ENCODE measurements at places on chromosomes 11 and 22.

DNA sequence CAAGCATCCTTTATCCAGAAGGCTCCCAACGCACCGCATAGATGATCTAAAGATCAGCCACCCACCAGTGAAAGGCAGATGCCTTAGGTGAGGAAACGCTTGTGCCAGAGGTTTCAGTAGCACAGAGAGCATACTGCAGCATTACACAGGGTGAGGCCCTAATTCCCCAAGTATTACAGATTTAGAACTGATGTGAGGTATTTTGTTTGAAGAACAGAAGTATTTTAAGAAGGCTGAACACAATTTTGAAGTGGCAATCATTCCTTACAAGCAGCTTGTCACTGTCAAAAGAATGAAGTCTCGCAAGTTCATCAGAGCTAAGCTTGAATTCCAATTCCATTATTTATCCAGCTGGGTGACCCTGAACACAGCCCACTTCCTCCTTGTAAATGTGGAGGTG is 70.0 kb upstream of the FAT3 start:
- no peak for DNase-seq

GRCh38 chr22:50343541-50343935 is 411 bp downstream of the PPP6R2 start:
- no peak for DNase-seq

DNA sequence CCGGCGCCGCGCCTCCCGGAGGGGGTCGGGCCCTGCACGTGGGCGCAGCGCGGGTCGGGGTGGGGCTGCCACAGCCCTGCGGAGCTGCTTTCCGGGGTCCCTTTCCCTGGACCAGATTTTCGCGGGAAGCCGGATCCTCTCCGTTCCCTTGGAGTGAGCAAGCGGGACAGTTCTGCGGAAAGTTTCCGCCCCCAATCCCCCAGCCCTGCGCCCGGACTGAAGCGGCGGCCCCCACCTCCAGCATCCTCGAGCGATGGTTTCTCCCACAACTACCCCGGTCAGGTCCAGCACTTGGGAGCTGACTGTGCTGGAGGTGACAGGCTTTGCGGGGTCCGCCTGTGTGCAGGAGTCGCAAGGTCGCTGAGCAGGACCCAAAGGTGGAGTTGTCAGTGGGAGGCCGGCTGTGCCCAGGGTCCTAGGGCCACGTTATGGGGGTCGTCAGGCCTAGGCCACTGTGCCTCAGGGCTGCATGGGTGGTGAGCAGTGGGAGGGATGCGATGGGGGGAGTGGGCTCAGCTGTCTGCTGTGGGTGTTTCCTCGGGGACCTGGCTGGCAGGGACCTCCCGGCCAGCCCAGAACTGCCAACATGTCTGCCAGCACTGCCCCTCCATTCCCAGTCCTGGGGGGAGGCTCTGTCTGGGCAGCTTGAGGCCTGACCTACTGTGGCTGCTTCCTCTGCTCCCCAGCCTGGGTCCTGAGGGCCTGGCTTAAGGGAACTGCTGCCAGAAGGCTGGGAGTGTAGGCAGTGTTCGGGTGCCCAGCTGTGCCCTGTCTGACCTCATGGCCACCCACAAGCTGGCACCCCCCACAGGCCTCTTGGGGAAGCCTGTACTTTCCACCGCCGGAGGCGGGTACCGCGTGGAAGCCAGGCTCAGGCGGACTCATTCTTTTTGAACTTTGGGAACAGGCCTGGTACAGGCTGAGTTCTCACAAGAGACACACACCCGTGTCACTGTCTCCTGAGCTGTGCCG is 726 bp downstream of the ST3GAL4 start:
- DNase-seq, result no peak

DNA sequence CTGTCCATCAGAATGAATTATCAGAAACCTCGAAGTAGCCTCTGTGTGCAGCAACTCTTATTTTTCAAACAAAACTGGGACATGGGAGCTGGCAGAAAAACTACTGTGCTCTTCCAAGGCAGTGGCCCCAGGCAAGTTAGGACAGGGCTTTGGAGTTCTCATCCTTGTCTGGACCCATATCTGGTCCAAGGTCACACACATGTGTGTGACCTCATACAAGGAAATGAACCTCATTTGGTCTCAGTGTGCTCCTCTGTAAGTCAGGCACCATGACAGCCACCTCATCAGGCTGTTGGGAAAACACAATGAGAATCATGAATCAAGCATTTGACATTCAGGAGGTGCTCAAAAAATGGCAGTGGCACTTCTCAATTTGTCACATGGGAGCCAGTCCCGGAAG is 25.8 kb downstream of the LARGE1 start:
- no peak for DNase-seq

- no peak for DNase-seq
Measured at GRCh38 chr11:119571311-119571710, 148.3 kb upstream of the THY1 start.

DNA sequence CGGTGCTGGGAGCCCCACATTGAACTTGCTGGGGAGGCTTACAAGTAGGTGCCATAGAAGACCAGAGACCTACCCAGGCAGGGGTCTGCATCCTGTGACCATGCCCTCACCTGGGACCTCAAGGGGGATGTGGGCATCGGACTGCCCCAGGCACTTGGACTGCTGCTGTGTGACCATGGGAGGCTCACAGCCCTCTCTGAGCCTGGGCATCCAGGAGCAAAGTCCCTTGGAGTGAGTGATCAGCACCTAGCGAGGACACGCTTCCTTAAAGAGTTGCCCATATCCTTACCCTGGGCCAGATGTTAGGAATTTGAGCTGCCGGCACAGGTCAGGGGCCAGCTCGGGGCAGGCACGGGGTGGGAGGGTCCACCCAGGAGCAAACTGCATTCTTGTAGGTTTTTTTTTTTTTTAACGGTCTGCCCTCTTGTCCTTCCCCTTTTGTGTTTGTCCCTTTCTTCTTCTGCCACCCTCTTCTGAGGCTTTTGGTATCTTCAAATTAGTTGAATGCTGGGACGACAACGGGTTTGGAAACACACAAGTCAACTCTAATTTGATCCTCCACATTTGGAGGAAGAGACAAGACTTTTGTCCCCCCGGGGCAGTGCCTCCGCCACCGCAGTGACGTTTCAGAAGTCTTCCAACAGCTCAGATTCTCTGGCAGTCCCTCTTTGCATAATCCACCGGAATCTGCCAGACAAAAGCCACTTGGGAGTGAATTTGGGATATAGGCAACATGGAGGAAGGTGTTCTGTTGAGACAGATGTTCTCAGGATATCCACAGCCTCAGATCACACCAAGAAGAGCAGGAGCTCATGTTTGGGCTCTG is 46.1 kb upstream of the LINC01488 start:
- DNase-seq, result no peak

GRCh38 chr11:22516111-22516510 is 109.5 kb downstream of the FANCF start:
- no peak for DNase-seq

GRCh38 chr11:113518716-113519495 is 43.7 kb upstream of the DRD2 start:
- DNase-seq, result no peak

GRCh38 chr22:50216684-50217520 is 16.1 kb downstream of the SELENOO start:
- DNase-seq, result no peak

DNA sequence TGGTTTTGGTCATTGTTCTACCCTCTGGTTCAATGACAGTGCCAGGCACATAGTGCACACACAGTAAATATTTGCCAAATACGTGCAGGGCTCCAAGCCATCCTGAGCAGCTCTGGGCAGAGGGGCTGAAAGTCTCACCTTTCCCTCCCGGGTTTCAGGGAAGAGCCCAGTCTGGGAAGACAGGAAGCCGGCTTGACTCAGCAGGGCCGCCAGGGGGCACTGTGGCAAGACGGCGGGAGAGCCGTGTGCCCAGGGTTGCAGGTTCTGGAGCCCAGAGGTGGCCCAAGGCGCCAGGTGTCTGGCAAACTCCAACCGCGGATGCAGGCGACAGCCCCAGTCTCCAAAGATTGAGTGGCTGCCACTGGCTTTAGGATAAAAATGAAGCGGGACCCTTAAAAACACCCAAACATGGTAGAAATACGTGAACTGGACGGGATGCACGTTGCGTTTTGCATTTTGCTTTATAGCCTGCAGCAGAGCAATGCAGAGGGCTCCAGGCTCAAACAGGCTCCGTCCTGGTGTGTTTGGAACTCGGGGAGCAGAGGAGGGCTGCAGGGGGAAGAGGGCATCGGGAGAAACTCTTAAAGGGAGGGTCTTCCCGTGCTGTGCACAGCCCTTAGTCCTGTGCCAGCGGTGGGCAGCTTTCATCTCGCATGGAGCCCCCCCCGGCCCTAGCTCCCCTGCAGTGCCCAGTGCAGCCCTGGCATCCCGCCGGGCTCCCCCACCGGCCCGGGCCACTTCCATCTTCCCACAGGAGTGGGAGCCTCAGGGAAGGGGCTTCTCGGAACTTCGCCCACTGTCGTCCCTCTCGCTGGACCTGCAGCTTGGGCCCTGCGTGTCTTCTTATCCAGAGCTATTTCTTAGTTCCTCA is 10.7 kb downstream of the KRTAP5-5 start:
- no peak for DNase-seq
